ENCODE measurements at places on chromosomes 6 and 20. TPM values are rescaled to one million over a fixed set of nuclear protein-coding genes. Genes with fewer than 3 reads are reported as not detected.

The OXT gene
- not detected for total RNA-seq

The MICB gene
- 18.2 TPM for total RNA-seq

The ABHD16B gene
- total RNA-seq, result not detected

The SEL1L2 gene
- not detected for total RNA-seq

The BPIFB4 gene
- not detected for total RNA-seq

The GPLD1 gene
- 1.3 TPM for total RNA-seq

The PTGIS gene
- total RNA-seq, result not detected

The GPX6 gene
- total RNA-seq, result not detected

The PAK5 gene
- not detected for total RNA-seq

The FBXL4 gene
- 11.3 TPM for total RNA-seq

The PPP1R14C gene
- 28.8 TPM for total RNA-seq

The SLC22A1 gene
- not detected for total RNA-seq

The NKX2-2 gene
- not detected for total RNA-seq

The RIMS1 gene
- total RNA-seq, result not detected

The RBM38 gene
- total RNA-seq, result 14.6 TPM

The VGLL2 gene
- total RNA-seq, result not detected

The OR2B2 gene
- not detected for total RNA-seq

The ZSCAN26 gene
- 20.0 TPM for total RNA-seq

The BCL2L1 gene
- 254 TPM for total RNA-seq

The MYCT1 gene
- not detected for total RNA-seq

The POPDC3 gene
- 161 TPM for total RNA-seq

The RHAG gene
- not detected for total RNA-seq

The CYP24A1 gene
- 154 TPM for total RNA-seq

The LST1 gene
- not detected for total RNA-seq

The TNXB gene
- 0.90 TPM for total RNA-seq

The KHDRBS2 gene
- not detected for total RNA-seq

The FOXQ1 gene
- total RNA-seq, result 13.6 TPM

The SRMS gene
- not detected for total RNA-seq

The DACT2 gene
- not detected for total RNA-seq

The AGER gene
- total RNA-seq, result 1.7 TPM

The ZBTB12 gene
- 9.3 TPM for total RNA-seq

The PNPLA1 gene
- total RNA-seq, result not detected

The GINS1 gene
- 17.1 TPM for total RNA-seq

The WFDC5 gene
- not detected for total RNA-seq

The CD109 gene
- 27.7 TPM for total RNA-seq

The C20orf141 gene
- total RNA-seq, result not detected

The ME1 gene
- total RNA-seq, result 15.0 TPM

The PEX7 gene
- 13.8 TPM for total RNA-seq

The PPP1R16B gene
- total RNA-seq, result 0.07 TPM

The RPS6KA2 gene
- total RNA-seq, result 0.78 TPM

The THBS2 gene
- not detected for total RNA-seq

The CEBPB gene
- total RNA-seq, result 44.8 TPM

The TFAP2D gene
- not detected for total RNA-seq

The UBD gene
- total RNA-seq, result 6.2 TPM

The GID8 gene
- 39.4 TPM for total RNA-seq

The C6orf52 gene
- not detected for total RNA-seq

The TAGAP gene
- total RNA-seq, result not detected

The KIFC1 gene
- total RNA-seq, result 176 TPM

The GSTA4 gene
- total RNA-seq, result 83.6 TPM

The SLA2 gene
- 0.27 TPM for total RNA-seq

The DTD1 gene
- total RNA-seq, result 236 TPM

The GATA5 gene
- not detected for total RNA-seq

The CGAS gene
- 21.9 TPM for total RNA-seq

The SNX3 gene
- 142 TPM for total RNA-seq

The LINC00237 gene
- not detected for total RNA-seq

The HS3ST5 gene
- total RNA-seq, result not detected

The MEP1A gene
- total RNA-seq, result not detected

Data from Caki2 (cell line).